ENCODE measurements at places on chromosomes 5 and 9.
A peak's percentile ranks its signal among the peaks of the same experiment; 100 is the strongest.

- H3K4me1 ChIP-seq = peaks cover 39% of the 10 kb centered on the region
- peak overlapping the region; percentile 99 for H3K4me3 ChIP-seq
- H3K27ac ChIP-seq = peak overlapping the region; percentile 97
These were observed 1.3 kb downstream of the MED10 start for GRCh38 chr5:6376974-6377520.

- H3K4me3 ChIP-seq = no peak overlapping the region
- H3K27me3 ChIP-seq = peaks cover 56% of the 10 kb centered on the region
- no peaks in the 10 kb centered on the region for H3K4me1 ChIP-seq
- no peak for DNase-seq
- H3K27ac ChIP-seq = no peak overlapping the region
These were observed 145.7 kb upstream of the SMIM23 start for GRCh38 chr5:171639966-171640365.

GRCh38 chr5:79487251-79487650, 26.7 kb downstream of the HOMER1 start:
- no peak for DNase-seq
- no peaks in the 10 kb centered on the region for H3K36me3 ChIP-seq
- H3K27ac ChIP-seq = no peak overlapping the region
- peaks cover 15% of the 10 kb centered on the region for H3K27me3 ChIP-seq
- H3K4me1 ChIP-seq = peaks cover 3% of the 10 kb centered on the region
- H3K4me3 ChIP-seq = no peak overlapping the region

DNA sequence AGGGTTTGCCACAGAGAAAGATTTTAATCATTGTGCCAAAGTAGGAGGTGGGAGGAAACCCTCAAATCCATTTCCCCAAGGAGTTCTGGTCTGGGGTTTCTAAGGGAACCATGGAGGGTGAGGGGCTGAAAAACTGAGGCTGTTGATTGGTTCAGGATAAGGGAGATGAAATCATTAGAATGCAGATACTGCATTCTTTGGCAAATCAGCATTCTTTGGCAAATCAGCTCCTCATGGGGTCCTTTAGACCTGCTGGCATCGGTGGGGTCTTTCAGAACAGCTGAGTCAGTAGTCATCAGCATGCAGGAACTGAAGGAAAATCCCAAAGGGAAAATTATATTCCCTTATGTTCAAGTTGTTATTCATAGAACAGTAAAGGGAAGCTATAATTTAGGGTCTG, 585.5 kb downstream of the ISL1 start:
- no peak overlapping the region for H3K4me3 ChIP-seq
- H3K36me3 ChIP-seq = no peaks in the 10 kb centered on the region
- no peak for DNase-seq
- H3K27me3 ChIP-seq = no peaks in the 10 kb centered on the region
- no peaks in the 10 kb centered on the region for H3K4me1 ChIP-seq

DNA sequence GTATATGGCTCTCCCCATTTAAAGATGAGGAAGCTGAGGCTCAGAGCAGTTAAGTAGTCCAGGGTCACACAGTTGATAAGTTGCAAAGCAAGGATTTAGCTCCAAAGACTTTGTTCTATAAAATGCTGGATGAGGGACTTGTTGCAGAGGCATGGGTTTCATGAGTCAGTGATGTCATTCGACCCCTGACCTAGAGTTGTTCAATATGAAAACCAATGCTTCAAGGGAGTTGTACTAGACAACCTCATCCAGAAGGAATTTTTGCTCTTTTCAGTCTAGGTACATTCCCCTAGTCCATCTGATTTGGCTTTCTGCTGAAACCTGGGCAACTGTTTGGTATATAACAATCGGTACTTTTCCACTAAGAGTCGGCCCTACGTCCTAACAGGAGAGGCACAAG, 550.4 kb downstream of the EBF1 start:
- H3K27me3 ChIP-seq = no peaks in the 10 kb centered on the region
- H3K27ac ChIP-seq = no peak overlapping the region
- H3K36me3 ChIP-seq = no peaks in the 10 kb centered on the region
- H3K4me3 ChIP-seq = no peak overlapping the region
- H3K4me1 ChIP-seq = no peaks in the 10 kb centered on the region
- DNase-seq = no peak

- H3K4me1 ChIP-seq = peaks cover 9% of the 10 kb centered on the region
- no peak for DNase-seq
- H3K4me3 ChIP-seq = no peak overlapping the region
- no peaks in the 10 kb centered on the region for H3K27me3 ChIP-seq
- no peak overlapping the region for H3K27ac ChIP-seq
These were observed 41.6 kb downstream of the CDK5RAP2 start for GRCh38 chr9:120538339-120538738.

DNA sequence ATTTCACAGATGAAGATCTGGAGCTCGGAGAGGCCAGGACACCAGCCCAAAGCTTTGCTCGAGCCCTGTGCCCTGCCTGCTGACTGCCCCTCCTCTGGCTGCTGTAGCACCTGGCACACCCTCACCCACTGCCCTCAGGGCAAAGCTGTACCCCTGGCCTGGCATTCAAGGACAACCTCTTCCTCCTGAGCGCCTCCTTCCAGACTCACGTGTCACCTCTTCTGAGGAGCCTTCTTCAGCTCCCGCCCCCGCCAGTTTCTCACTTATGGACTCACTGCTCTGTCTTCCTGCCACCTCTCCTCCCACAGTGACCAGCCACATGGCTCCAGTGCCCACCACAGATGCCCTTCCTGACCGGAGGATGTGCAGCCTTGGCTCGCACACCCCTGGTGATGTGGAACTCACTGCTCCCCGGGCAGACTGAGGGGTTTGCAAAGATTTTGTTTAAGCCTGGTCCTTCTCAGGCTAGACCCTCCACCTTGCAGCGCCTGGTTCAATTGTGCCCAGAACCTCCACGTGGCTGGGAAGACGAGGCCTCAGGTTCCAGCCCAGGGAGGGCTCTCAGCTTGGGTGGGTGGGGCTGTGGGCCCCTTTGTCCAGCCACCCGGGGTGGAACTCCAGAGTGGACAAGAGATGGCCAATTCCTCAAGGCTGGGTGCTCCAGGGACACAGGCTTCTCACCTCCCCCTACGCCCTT, 46.6 kb upstream of the PHYKPL start:
- no peak overlapping the region for H3K4me3 ChIP-seq
- H3K4me1 ChIP-seq = peaks cover 6% of the 10 kb centered on the region
- peaks cover 2% of the 10 kb centered on the region for H3K36me3 ChIP-seq
- no peak for DNase-seq
- no peak overlapping the region for H3K27ac ChIP-seq

GRCh38 chr9:130124085-130124860, 47.9 kb upstream of the NCS1 start:
- H3K27ac ChIP-seq = no peak overlapping the region
- H3K27me3 ChIP-seq = no peaks in the 10 kb centered on the region
- no peak for DNase-seq
- H3K36me3 ChIP-seq = peaks cover 6% of the 10 kb centered on the region
- H3K4me3 ChIP-seq = no peak overlapping the region

- peak overlapping the region; percentile 99 for H3K27ac ChIP-seq
- H3K4me3 ChIP-seq = peak overlapping the region; percentile 99
- peaks cover 22% of the 10 kb centered on the region for H3K4me1 ChIP-seq
These were observed 860 bp upstream of the MARCHF6 start for GRCh38 chr5:10352430-10353240.

DNA sequence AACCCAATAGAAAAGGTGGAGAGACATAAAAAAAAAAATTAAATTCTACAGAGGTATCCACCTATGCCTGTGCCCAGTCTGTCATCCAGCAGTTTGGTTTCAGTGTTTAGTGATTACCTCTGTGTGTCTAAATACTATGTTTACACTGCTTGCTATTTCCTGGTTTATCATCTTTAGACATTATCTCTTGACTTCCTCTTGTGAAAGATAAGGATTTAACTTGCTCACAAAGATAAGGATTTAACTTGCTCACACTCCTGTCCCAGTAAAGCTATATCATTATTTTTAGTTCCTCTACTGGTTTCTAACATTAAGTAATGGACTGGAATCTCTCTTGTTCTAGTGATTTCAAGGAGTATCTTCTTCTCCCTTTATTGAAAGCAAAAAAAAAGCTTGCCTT, 53.9 kb upstream of the ZFR start:
- H3K4me3 ChIP-seq = no peak overlapping the region
- H3K27me3 ChIP-seq = peaks cover 6% of the 10 kb centered on the region
- no peak for DNase-seq
- no peak overlapping the region for H3K27ac ChIP-seq
- H3K36me3 ChIP-seq = no peaks in the 10 kb centered on the region

DNA sequence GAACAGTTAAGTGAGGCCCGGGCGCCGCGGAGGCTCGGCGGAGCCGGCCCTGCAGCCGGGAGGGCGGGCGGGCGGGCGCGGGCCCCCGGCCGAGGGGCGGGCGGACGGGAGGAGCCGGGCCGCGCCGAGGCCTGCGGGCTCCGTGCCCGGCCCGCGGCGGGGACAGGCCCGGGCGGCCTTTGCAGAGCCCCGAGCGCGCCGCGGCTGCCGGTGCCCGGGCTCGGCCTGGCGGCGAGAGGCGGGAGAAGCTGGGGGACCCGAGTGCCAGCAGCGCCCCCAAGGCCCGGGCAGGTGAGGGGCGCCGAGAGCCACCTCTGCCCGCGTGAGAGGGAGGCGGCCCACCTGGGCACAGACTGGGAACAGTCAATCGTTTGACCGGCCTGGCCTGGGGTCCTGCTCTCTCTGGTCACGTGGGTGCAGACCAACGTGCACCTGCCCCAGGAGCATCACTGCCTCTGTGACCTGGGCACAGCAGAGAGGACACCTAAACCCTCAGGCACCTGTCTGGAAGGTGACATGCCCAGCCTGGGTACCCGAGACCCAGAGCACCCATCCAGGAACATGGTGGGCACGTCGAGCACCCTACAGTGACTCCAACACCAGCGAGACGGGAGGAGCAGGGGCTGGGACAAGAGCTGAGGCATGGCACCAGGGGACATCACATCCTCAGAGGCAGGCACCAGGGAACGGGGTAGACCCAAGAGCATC, 531 bp downstream of the MVB12B start:
- H3K27ac ChIP-seq = peak overlapping the region; percentile 59
- peak overlapping the region; percentile 88 for H3K4me3 ChIP-seq
- H3K36me3 ChIP-seq = no peaks in the 10 kb centered on the region
- peak; percentile 28 for DNase-seq
- H3K4me1 ChIP-seq = peaks cover 36% of the 10 kb centered on the region

DNA sequence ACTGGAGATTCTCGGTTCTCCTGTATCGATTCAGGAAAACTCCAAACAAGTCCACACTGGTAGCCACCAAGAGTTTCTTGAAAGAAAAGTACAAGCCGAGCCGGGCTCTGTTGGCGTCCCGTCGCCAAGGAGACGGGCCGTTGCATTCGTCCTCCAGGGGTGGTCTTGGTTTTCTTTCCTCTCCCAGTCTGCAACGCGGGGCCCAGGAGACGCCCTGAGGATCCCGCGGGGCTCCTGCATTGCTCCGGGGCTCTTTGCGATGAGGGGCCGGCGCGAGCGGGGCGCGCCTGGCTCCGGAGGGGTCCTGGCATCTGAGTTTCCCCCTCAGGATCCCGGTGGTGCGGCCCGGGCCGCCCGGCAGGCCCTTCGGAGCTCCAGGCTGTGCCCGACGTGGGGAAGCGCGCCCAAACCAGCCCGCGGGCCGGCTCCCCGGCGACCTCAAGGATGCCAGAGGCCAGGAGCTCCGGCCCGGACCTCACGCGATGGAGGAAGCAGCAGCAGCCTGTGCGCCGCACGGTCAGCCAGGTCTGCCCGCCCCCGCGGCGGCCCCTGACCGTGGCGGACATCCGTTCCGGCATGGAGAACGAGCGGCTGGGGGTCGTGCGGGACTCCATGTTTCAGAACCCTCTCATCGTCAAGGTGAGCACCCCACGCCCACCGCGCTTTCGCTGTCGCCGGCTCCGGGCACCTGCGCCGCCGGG, at the start of gene CFAP77:
Gene CFAP77 (plus strand): TSS at position 384 of the 701 bp plus-strand sequence. CDS start 61 bp downstream, at position 445.
- DNase-seq = peak; percentile 32
- peaks cover 23% of the 10 kb centered on the region for H3K27me3 ChIP-seq
- peaks cover 29% of the 10 kb centered on the region for H3K4me1 ChIP-seq
- H3K4me3 ChIP-seq = peak within 1 kb of the TSS; percentile 81
- no peaks in the 10 kb centered on the region for H3K36me3 ChIP-seq
- H3K27ac ChIP-seq = peak within 1 kb of the TSS; percentile 74

- no peak overlapping the region for H3K4me3 ChIP-seq
- no peak overlapping the region for H3K27ac ChIP-seq
- H3K27me3 ChIP-seq = no peaks in the 10 kb centered on the region
- H3K36me3 ChIP-seq = peaks cover 11% of the 10 kb centered on the region
- no peak for DNase-seq
- peaks cover 4% of the 10 kb centered on the region for H3K4me1 ChIP-seq
These were observed 294.1 kb downstream of the ARHGAP26 start for GRCh38 chr5:143064218-143064641.

DNA sequence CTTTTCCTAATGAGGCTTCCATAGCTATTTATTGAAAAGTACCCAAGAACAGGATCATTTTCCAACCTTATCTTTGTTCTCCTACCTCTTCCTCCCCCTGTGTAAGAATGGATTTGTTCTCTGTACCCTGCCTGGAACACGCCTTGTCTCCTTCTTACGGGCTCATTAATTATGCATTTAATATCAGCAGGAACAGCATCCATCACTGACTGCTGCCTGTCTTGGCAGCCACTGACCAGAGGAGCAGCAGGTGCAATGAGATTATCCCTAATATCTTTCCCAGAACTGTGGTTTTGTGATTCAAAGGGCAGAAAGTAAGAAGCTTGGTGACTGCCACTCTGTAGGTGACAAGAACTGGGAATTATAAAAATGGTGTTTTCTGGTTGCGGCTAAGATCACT, 19.3 kb upstream of the INSYN2B start:
- no peak overlapping the region for H3K27ac ChIP-seq
- no peak overlapping the region for H3K4me3 ChIP-seq
- peaks cover 12% of the 10 kb centered on the region for H3K36me3 ChIP-seq
- no peak for DNase-seq
- no peaks in the 10 kb centered on the region for H3K27me3 ChIP-seq

GRCh38 chr9:68953771-68954170, 60.1 kb downstream of the PRKACG start:
- peaks cover 4% of the 10 kb centered on the region for H3K36me3 ChIP-seq
- H3K4me3 ChIP-seq = no peak overlapping the region
- H3K4me1 ChIP-seq = peaks cover 9% of the 10 kb centered on the region

GRCh38 chr5:95471942-95472341, 80.8 kb downstream of the FAM81B start:
- peak overlapping the region; percentile 70 for H3K27ac ChIP-seq
- H3K36me3 ChIP-seq = peaks cover 12% of the 10 kb centered on the region
- DNase-seq = no peak
- peaks cover 12% of the 10 kb centered on the region for H3K4me1 ChIP-seq
- no peaks in the 10 kb centered on the region for H3K27me3 ChIP-seq

DNA sequence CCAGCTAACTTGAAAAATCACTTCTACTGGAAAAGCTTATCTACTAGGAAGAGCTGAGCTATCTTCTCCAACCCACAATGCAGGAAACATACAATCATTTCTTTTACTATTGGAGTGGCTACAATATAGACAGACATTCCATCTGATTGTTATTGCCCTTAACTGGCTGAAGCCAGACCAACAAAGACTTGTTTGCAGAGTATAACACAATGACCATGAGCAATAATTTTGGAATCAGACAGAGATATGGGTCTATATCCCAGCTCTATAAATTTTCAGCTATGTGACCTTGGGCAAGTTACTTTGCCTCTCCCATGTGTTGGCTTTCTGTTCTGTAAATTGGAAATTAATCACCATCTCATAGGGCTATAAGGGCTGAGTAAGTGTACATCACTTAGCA, 244.7 kb upstream of the SLC30A5 start:
- H3K36me3 ChIP-seq = no peaks in the 10 kb centered on the region
- DNase-seq = no peak
- no peak overlapping the region for H3K4me3 ChIP-seq
- H3K4me1 ChIP-seq = peaks cover 2% of the 10 kb centered on the region

GRCh38 chr5:129857116-129857515, 47.1 kb upstream of the CHSY3 start:
- DNase-seq = no peak
- H3K4me1 ChIP-seq = peaks cover 8% of the 10 kb centered on the region
- H3K27me3 ChIP-seq = peaks cover 53% of the 10 kb centered on the region
- peaks cover 4% of the 10 kb centered on the region for H3K36me3 ChIP-seq
- H3K4me3 ChIP-seq = no peak overlapping the region
- H3K27ac ChIP-seq = no peak overlapping the region

All from T-helper 17 cell (primary cell).